ENCODE measurements at places on chromosomes 16 and 17. TPM values are rescaled to one million over a fixed set of nuclear protein-coding genes. Genes with fewer than 3 reads are reported as not detected.

KCNH6 gene
- not detected for total RNA-seq

NDRG4 gene
- total RNA-seq, result 7.6 TPM

CDT1 gene
- 53.4 TPM for total RNA-seq

PPP1R27 gene
- not detected for total RNA-seq

GPR142 gene
- not detected for total RNA-seq

CTU2 gene
- 17.8 TPM for total RNA-seq

PYY gene
- total RNA-seq, result not detected

Measured in LHCN-M2 (cell line).